ENCODE measurements at places on chromosomes 11 and 22.

- no peak for DNase-seq
These were observed 85.9 kb downstream of the SBF2 start for GRCh38 chr11:10208131-10208575.

DNA sequence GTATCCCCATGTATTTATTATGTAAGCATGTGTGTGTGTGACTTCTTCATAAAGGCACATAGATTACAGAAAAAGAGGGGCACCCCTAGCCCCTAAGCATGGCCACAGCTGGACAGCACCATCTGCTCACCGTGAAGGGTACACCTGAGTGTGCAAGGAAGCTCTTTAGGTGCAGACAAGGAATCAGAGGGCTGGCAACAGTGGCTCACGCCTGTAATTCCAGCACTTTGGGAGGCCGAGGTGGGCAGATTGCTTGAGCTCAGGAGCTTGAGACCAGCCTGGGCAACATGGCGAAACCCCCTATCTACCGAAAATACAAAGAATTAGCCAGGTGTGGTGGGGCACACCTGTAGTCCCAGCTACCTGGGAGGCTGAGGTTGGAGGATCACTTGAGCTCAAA, 56.3 kb downstream of the DGCR2 start:
- no peak for DNase-seq

GRCh38 chr22:50058061-50058905, at the start of gene TTLL8:
TSS of gene TTLL8 (minus strand) at chr22:50058298.
- no peak for DNase-seq

DNA sequence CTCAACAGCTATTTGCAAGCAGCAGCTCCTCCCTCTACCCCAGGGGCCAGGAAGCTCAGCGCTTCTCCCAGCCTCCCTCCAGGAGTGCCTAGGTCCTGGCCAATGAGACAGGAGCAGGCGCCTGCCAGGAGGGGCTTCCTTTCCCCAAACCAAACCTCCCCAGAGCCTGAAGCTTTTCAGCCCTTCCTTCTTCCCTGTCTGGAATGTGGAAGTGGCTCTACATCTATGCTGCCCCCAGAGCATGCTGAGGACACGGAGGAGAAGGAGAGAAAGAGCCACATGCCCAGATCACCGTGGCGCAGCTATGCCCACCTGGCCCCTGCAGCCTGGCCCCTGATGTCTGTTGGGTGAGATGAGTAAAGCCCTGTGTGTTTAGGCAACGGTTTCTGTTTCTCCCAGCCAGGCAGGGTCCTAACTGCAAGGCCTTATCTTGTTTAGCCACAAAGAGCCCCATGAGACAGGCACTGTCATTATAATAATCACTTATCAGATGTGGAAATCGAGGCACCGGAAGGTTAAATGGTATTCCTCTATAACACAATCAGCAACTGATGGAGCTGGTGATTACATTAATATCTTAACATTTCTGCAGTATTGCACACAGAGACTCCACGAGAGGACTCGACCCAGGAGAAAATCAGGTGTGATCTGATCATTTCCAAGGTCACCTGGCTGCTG, 315.8 kb downstream of the CTTN start:
- no peak for DNase-seq

Measured in T-helper 17 cell (primary cell).